ENCODE measurements at places on chromosomes 4 and X.

- DNase-seq: no peak
These were observed 263.3 kb downstream of the EVC2 start for GRCh38 chr4:5444918-5445517.

DNA sequence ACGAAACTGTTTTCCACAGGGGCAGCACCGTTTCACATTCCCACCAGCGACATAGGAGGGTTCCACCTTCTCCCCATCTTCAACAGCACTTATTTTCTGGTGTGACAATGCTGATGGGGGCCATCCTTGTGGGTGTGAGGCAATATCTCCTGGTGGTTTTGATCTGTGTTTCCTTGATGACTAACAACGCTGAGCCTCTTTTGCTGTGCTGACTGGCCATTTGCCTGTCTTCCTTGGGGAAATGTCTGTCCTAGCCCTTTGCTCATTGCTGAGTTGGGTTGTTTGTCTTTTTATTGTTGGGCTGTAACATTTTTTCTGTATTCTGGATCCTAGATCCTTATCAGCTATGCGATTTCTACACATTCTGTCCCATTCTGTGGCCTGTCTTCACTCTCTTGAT lies 33.7 kb downstream of the ATP2B3 start:
- DNase-seq: no peak

DNA sequence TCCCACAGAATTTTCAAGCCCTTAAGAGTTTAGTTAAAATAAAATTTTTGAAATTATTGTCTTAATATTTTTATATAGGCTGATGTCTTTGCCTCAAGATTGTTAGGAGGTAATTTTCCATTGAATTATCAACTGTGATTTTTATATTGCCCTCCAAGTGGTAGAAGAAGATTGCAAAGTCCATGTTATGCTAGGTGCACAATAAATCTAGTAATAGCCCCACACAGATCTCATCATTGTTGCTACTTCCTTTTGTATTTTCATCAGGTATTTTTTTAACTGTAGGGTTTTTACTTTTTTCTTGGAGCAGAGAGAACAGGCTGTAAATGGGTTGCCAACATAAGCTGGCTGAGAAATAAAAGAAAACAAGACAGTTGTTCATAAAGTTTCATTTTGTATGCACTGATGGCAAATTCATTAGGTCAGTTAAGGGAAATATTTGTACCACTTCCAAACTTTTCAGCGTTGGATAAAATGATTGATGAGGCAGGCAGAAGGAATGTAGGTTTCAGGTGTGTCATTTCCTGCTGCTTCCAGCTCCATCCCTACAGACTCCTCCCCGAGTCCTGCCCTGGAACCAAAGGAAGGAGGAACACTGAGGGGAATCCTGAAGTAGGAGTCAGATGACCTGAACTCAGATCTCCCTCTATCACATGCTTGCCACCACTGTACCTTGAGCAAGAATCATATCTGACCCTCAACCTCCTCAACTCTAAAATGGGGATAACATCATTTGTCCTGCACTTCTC lies 105.5 kb downstream of the PRRG1 start:
- DNase-seq: no peak

- no peak for DNase-seq
These were observed 80.1 kb downstream of the HDAC8 start for GRCh38 chrX:72492499-72492898.

GRCh38 chrX:19576742-19577141 lies 61.4 kb upstream of the MAP3K15 start:
- no peak for DNase-seq

DNA sequence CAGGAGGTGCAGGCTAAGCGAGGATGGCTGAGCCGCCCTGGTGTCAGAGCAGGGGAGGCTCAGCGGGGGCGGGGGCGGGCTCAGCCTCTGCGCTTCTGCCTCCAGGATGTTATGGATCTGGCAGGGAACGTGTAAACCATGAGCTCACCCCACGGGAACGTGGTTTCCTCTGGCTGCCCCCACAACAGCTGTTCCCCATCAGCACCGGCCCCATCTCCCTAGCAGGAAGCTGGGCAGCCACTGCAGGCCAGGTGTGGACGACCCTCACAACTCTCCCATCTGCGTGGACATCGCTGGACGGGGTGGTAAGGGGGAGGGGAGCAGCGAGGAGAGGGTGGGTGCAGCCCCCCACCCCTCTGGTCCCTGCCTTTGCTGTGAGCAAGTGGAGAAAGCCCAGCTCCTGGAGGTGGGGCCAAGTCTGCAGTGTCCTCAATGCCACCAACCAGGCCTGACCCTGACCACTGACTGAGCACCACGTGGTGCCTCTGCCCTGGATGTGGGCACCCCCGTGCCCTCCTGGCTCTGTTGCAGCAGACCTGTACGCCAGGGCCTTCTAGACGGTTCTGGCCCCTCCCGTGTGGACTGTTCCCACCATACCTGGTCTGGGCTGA lies 28.1 kb upstream of the SPON2 start:
- DNase-seq: peak; percentile 91

- no peak for DNase-seq
These were observed 55.8 kb upstream of the HS3ST1 start for GRCh38 chr4:11484531-11484930.

- DNase-seq: peak; percentile 43
These were observed 151.3 kb downstream of the USP46 start for GRCh38 chr4:52507774-52508173.

DNA sequence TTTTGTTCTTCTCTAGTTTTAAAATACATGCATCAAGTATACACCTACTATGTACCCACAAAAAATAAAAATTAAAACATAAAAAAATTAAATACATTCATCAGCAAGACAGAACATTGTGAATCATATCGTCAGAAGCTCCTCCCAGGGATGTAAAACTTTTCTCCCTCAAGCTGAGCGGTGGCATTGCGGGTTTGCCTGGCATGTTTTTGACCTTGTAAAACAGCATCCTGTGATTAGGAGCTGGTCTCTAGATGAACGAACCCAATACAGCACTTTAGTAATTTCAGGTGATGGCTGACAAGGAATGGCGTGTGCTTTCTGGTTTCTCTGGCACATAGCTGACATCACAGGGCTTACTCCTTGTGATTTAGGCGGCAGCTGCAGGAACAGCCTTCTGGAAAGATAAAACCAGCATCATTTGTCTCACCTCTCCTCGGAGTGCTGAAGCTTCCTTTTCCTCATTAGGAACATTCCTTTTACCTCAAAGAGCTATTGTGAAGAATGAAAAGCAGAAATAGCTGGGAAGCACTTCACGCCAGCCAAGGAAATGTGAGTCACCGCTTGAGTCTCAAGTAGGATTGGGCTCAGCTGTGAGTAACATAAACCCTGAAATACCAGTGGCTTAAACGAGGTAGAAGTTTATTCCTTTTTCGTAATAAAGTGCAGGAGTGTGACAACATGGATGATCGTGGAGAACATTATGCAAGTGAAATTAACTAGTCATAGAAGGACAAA lies 44.3 kb downstream of the NYX start:
- DNase-seq: peak; percentile 41

- DNase-seq: no peak
These were observed 137.9 kb upstream of the MAGEA10 start for GRCh38 chrX:152276277-152276676.

- DNase-seq: no peak
These were observed 87.0 kb downstream of the GABRB1 start for GRCh38 chr4:47118192-47118929.

DNA sequence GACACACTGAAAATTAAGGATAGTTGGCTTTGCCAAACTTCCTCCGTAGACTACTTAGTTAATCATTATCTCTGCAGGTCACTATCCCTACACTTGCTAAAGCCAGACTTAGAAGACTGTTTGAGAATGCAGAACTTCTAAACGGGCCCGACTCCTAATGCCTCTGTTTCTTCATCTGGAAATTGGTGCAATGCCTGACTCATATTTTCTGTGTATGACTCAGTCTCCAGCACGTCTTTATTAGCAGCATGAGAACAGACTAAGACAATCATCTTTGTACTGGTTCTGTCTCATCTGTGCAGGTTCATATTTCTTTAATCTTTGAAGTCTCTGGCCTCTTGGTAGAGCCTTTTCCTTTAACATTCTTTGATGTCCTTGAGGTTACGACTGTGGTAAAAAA lies 411.9 kb upstream of the ACTRT1 start:
- DNase-seq: no peak

DNA sequence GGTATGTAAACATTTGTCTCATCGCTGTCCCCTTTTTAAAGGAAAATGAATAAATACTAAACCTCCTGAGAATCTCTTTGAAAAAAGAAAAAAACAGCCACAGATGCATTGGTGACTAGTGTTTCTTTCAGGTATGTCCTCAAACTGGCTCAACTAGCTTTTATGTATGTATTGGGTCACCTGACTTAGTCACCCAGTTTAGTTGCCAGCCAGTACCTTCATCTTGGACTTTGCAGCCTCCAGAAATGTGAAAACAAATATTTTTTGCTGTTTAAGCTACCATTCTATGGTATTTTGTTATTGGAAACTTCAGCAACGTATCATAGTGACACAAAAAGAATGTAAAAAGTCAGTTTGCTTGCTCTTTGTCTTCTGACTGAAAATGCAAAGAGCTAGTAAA lies 1263.5 kb downstream of the FAM133A start:
- no peak for DNase-seq

GRCh38 chr4:19455850-19456602 lies 795.7 kb upstream of the SLIT2 start:
- no peak for DNase-seq

DNA sequence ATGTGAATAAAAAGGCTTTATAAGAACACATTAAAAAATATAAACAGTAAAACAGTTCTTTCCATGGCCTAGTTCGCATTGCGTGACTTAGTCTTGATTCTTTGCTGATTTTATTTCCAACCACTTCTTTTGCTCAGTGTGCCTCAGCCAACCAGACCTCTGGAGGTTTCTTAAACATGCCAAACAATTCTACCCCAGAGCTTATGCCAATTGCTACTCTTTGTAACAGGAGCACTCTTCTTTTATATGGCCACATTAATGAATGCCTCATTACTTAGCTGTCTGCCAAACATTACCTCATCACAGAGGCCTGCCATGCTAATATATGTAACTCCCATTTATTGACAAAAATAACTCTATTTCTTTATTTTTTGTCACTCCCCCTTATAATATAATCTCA lies 202.3 kb downstream of the NDST4 start:
- DNase-seq: peak; percentile 53

DNA sequence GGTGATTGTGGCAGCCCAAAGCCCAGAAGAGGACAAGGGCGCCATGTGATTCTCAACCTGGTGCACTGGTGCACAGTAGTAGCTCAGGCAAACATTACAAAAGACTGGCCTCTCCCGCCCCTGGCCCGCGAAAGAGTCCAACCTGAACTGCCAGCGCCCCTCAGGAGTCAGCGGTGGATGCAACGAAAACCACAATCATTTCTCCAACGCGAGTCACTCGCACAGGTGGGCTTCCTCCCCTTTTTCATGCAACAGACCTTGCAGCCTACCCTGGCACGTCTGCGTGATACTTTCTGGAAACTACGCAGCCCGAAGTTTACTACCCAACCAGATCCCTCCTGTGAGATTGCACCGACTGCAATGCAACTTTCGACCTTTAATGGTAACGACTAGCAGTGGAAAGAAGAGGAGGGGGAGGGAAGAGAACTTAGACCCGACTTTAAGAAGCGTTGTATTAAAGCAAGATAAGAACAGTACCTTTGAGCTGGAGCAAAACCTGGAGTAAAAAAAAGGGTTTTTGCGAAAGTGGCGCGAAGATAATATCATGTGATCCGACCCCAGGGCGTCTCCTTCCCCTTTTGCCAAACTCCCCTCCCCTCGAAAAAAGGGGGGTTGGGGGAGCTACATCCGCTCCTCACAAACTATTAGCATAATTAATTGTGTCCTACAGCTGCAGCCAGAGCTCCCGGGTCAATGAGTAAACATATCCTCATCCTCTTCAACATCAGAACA lies 63.3 kb upstream of the CCDC160 start:
- no peak for DNase-seq

DNA sequence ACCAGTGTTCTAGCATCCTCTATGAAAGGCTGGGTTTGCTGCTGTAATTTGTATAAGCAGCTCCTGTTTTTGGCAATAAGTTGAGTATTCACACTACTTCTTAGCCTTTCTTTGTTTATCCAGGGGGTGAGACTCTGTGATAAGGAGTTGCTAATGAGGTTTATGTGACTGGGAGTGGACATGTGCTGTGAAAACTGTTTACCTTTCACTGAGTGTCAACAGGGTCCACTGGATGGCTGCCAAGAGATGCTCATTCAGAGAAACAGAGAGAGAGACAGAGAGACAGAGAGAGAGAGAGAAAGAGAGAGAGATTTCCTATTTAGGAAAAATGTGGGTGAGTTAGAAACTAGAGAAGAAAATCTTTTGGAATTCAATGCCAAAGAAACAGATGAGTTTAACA lies 233.9 kb downstream of the CHIC2 start:
- no peak for DNase-seq

DNA sequence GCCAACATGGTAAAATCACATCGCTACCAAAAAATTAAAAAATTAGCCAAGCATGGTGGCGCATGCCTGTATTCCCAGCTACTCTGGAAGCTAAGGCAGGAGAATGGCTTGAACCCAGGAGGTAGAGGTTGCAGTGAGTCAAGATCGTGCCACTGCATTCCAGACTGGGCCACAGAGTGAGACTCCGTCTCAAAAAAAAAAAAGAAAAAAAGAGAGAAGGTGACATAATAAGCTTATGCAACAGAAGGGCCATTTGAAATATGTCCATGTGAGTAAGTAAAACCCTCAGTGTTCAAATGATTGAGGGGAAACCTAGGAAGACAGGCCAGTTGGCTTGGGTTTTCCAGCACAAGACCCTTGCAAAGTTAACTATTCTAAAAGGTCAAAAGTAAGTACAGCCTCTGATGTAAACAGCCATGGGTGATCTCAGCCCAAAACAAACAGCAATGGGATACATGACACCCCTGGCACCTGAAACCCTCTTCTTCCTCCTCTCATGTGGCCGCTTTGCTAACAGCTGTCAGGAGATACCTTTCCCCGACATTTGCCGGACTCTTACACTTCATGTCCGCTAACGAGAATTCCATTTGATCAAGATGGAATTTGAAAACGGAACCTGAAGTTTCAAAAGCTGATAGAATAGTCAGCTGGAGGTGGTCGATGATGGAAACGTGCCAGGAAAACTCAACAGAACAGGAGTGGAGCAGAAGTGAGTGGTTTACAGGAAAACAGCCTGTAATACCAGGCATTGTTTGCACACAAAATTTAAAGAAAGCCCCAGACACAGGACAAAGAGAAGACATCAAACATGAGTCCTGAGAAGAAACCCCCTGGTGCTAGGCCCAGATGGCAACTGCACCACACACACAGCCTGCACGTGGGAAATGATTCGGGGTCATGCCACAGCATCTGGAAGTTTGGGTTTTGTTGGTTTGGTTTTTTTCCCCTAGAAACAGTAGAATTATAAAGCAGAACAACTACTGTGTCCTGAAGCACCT lies 93.0 kb upstream of the STS start:
- no peak for DNase-seq

GRCh38 chrX:119017077-119017476 lies 42.7 kb downstream of the LONRF3 start:
- no peak for DNase-seq

DNA sequence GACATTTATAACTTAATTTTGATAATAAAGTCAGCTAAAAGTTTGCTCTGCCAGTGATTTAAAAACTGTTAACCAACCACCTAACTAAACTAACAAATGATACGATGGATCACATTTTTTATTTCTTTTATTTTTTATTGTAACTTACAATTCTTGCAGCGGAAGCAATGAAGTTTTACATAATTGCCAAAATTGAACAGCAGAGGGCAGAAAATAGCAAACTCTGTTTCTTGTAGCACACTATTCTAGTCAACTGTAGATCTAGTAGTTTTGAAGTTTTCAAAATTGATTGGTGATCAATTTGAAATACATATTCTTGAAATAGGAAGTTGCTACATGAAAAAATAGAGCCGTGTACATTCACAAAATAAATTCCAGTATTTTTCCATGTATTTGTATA lies 2.8 kb upstream of the GRIA2 start:
- no peak for DNase-seq

All from right hindlimb (tissue), 1 donor.